KG1 (cell line): ENCODE measurements at places on chromosomes 3 and 15.

- no peak for DNase-seq
Measured at GRCh38 chr3:196541684-196542445, 26.5 kb downstream of the WDR53 start.

DNA sequence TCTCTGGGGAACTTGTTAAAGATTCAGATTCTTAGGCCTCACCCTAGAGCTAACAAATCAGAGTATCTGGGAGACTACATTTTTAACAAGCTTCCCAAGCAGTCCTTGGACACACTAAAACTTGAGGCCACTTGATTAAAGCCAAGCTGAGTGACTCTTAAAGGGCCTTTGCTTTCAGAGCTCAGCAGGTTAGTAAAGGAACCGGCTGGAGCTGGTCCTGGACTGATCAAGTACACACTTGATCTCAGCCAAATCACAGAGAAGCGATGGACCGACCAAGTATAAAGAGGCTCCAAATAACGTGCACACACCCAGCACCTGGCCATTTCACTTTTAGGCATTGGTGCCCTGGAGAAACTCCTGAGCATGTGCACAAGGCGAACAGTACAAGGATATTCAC lies 12.9 kb upstream of the TM6SF1 start:
- DNase-seq, result no peak

GRCh38 chr15:92954578-92954977 lies 54.5 kb downstream of the CHD2 start:
- DNase-seq, result no peak

- DNase-seq, result no peak
Measured at GRCh38 chr3:37237252-37237651, 62.9 kb upstream of the LRRFIP2 start.

GRCh38 chr3:119236756-119237155 lies 3.9 kb downstream of the B4GALT4 start:
- DNase-seq, result no peak

DNA sequence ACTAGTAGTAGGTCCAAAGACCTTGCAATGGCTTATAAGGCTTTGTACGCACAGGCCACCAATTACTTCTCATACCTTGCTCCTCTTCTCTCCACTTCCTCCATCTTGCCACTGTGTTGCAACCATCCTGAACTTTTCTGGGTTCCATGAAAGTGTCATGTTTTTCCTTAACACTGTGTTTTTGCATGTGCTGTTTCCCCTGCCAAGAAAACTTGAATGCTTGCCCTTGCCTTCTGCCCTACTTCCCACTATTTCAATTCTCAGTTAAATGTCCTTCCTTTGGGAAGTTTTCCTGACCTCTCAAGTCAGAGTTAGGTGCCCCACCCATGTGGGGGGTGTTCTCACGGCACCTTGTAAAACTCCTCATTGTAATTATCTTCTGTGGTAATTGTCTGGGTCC lies 182.8 kb downstream of the THRB start:
- no peak for DNase-seq

DNA sequence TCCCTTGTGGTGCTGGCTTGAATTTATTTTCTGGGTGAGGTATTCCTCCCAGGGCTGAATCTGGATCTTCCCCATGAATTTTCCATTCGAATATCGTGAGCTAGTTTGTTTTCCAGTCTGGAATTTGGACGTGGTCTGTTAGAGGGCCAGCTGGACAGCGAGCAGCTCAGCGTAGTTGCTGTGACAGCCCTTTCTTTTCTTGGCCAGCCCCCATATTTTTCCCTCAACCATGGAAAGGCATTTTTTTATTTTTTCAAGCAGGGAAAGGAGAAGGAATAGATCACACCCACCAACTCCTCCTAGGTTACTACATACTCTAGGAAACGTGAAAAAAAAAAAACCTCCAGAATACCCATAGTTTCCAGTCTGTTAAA lies 152.0 kb downstream of the KLHL25 start:
- no peak for DNase-seq

GRCh38 chr3:31188112-31188511 lies 293.7 kb upstream of the GADL1 start:
- no peak for DNase-seq

DNA sequence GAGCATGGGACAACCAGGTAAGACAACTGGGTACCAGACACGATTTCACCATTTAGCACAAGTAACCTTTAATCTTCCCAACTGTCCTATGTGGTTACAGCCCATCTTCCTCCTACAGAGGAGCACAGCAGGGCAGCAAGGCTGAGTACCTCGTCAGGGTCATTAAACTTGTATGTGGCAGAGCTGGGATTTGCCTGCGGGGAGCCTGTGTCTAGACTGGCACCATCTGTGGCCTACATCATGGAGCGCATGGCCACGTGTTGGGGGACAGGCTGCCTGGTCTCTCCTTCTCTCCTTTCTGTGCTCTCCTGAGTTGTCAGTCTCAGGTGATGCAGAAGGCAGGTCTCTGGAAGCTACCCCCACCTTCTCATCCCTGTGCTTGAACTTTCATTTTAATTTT lies 32.2 kb downstream of the GOLGA6A start:
- DNase-seq, result no peak

DNA sequence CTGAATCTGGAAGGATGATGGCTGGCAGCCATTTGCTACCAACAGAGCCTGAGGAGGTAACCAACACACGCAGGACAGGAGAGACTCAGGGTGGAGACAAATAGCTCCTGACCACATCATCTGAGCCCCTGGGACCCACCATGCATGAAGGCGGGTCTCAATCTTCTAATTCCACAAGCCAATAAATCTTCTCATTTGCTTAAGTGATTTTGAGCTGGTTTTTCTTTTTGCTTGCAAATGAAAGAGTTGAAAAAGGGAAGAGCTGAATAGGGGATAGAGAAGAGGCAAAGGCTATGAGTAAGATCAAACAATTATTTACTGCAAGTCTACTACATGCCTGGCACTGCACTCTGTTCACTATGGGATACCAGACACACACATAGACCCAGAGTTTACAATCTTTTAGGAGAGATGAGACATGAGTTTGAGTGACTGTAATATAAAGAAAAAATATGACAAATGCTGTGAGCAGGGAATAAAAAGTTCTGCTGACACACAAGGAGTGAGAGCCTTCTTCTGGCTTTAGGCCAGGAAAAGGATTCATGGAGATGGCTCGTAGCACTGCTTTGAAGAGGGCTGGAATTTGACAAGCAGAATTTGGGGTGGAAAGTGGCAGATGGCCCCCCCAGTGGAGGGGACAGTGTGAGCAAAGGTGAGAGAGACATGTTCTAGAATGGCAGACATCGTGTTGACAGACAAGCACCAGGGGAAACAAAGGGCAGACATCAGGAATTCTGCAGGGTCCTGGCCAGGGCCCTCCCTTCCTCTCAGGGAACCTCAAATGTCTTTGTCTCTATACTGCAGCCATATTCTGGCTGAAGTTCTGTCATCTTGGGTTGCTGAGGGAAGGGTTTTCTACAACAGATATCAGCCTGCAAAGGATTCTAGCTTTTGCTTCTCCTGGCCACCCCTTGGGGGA lies 69.8 kb upstream of the WNT5A start:
- no peak for DNase-seq

DNA sequence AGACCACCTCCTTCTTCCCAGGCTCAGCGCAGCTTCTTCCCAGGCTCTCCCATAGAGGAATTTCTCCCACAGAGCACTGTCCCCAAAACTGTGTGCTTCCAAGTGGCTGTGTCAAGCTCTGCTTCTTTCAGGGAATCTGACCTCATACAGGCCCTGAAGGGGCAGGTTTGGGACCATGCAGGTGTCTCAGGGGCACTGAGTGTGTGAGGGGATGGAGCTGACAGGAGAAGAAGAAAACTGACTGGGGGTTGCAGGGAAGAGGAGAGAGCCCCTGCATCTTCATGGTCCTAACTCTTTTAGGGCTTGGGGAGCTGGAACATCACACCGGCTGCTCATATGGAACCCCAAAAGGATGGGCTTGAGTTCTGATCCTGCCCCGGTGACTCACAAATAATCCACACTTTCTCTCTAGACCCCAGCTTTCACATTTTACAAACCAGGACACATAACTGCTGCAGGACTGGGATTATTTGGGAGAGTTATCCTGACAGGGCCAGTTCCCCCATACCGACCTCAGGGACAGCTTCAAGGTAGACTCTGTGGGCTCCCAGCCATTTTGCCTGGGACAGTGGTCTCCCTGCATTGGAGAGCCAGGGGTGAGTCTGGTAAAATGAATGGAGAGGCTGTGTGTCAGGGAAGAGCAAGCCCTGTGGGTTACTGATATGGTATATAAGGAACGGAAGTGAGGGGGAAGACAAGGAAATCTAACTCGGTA lies 316.1 kb downstream of the TLE3 start:
- DNase-seq, result no peak

DNA sequence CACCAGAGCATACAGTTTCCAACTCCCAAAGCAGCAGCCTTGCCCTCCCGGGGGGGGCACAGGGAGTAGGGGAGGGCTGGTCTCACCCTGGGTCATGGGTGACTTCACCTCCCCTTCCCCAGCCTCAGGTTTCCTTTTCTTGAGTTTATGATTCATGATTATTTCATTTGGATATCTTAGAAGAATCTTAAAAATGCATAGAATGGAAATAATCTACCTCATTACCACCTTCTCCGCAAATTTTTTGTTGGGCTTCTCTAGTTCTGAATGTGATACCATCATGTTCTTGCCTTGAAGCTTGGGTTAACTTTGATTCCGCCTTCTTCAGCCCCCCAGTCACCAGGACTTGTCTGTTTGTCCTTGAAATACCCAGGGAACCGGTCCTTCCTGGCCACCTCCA lies 148.8 kb upstream of the ROPN1 start:
- no peak for DNase-seq

DNA sequence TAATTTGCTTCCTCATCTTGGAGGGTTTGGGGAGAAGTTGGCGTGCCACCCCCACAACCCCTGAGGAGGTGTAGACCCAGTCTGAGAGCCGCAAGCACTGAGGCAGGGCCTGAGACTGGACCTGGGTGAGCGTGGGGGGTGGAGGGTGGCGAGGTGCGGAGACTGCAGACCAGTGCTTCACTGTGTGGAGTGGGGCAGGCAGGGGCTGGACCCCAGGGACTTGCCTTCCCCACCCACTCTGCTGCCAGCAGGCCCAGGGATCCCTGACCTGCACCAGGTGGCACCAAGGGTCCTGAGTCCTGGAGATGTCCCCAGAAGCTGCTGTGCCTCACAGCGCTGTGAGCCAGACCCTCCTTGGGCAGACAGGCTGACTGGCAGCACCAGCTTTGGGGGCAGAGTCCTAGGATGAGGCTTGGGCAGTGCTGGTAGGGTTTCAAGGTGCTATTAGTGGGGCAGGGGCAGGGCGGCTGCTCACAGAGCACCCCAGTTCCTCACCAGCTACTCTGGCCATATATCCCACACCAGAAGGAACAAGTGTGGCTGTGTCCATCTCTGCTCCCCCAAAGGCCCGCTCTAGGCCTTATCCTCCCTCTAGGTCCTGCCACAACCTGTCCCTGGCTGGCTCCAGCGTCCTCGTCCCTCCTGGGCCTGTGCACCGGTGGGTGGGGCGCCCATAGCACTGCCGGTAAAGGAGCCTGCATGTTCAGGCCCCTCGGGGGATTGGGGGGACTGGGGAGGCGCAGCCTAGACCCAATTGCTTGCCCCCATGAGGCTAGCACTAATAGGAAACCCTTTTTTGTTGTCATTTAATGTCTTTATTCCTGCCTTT lies 11.8 kb downstream of the ZBTB47 start:
- DNase-seq, result no peak

GRCh38 chr3:180401226-180401625 lies 200.7 kb upstream of the TTC14 start:
- no peak for DNase-seq

GRCh38 chr3:55017876-55018275 lies 90.0 kb upstream of the LRTM1 start:
- DNase-seq, result no peak

DNA sequence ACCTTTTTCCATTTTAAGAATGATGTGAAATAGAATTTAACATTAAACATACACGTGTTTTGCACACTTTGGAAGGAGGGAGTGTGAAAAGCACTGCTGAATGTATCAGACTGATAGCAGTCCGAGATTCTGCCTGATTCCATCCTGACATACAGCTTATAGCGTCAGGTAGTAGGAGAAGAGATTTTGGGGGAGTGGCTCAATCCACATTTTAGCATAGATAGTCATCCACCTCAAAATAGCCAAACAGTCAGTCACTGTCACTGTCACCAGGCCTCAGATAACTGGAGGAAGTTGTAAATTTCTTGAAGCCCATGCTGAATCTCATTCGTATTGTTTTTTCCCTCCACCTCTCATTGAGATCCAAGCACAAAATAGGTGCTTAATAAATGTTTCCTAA lies 35.4 kb upstream of the ARHGEF26 start:
- DNase-seq, result no peak

DNA sequence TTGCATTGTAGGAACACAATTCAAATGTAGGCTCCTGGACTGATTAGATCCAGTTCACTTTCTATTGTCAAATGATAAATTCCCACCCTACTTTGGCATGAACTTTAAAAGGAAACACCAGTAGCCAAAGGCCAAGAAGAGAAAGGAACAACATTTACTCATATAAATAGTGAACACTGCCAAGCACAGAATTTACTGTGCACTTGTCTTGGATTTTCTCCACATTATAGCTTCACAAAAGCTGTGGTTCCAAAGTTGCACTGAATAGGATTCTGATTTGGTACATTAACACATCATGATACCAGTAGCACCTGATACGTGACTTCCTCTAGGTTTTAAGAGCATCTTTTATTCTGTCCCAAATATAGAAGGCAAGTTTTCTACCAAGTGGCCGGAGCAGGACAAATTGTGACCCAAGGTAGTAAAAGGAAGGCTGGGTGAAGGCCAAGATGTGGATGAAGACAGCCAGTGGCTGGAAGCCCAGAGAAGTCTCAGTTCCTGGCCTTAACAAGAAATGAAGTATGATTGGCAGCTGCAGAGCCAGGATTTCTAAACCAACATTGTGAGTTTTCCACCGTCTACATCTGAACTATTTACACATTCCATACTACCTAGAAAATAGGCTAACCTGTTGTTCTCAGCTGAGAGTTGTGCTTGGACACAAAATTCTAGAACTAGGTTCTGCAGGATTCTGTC lies 206.7 kb downstream of the THRB start:
- DNase-seq, result no peak

DNA sequence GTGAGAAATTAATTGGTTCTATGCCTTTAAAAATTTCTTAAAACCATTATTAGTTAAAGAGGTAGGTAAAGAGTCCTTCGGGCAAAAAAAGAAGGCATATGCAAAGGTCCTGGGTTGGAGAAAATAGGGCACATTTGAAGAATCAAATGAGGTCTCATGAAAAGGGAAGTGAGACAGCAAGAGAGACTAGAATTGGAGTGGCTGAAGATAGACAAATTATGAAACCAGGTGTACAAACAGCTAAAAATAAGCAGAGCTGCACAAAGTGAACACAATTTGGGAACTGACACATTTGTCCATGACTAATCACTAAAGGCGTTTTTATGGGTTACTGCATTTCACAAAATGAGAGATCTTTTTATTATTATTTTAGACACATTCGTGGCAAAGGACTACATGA lies 581.2 kb downstream of the PYDC2 start:
- DNase-seq, result no peak

- DNase-seq, result peak; percentile 50
Measured at GRCh38 chr3:45677033-45677446, 12.2 kb upstream of the SACM1L start.
